Activated CD8-positive, alpha-beta memory T cell treated with anti-CD3 and anti-CD28 coated beads for 1 hour (primary cell): ENCODE measurements at places on chromosomes 4 and X.

GRCh38 chr4:135368831-135369230 is 1167.2 kb upstream of the PABPC4L start:
- no peak for DNase-seq

GRCh38 chrX:110723844-110724243 is 71.8 kb downstream of the CHRDL1 start:
- no peak for DNase-seq

- no peak for DNase-seq
These were observed 13.4 kb downstream of the NSDHL start for GRCh38 chrX:152844256-152844655.

DNA sequence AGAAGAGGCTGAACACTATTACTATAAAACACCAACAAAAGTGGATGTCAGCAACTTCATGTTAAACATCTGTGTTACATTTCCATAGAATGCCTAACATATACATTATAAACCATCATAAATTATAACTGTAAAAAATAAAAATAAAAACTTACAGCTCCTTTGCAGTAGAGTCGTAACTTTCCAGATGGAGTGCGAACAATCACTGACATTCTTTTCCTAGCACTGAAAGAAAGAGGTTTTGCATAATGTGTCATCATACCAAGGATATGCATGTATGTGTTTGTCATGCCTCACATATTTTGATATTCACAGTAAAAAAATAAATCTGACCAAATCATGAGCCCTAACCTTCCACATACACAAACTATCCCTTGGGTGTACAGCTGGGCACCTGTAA is 113.1 kb downstream of the ATP8A1 start:
- DNase-seq, result no peak

GRCh38 chr4:90582087-90582486 is 454.9 kb downstream of the CCSER1 start:
- no peak for DNase-seq

GRCh38 chr4:37758226-37758625 is 68.3 kb upstream of the PGM2 start:
- no peak for DNase-seq

DNA sequence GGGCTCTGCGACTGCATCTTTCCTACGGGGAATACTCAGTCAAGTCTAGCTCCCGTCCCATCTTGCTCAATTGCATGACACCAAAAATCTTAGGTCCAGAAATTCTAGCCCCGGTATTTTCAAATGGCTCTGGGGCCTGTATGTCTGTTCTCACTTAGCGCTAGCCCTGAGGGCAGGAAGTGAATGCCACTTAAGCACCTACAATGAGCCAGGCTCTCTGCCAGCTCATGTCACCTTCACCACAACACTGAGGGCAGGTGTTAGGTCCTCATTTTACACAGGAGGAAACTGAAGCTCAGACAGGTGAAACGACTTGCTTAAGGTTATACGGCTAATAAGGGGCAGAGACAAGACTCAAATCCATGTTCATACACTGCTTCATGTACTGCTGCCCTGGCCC is 282.8 kb downstream of the PPP1R2C start:
- no peak for DNase-seq

GRCh38 chrX:40729598-40730584 is 5.5 kb downstream of the MED14 start:
- DNase-seq, result no peak

GRCh38 chr4:168835880-168836454 is 174.1 kb downstream of the CBR4 start:
- no peak for DNase-seq

GRCh38 chrX:23888887-23889501 is 18.7 kb downstream of the APOO start:
- DNase-seq, result no peak

DNA sequence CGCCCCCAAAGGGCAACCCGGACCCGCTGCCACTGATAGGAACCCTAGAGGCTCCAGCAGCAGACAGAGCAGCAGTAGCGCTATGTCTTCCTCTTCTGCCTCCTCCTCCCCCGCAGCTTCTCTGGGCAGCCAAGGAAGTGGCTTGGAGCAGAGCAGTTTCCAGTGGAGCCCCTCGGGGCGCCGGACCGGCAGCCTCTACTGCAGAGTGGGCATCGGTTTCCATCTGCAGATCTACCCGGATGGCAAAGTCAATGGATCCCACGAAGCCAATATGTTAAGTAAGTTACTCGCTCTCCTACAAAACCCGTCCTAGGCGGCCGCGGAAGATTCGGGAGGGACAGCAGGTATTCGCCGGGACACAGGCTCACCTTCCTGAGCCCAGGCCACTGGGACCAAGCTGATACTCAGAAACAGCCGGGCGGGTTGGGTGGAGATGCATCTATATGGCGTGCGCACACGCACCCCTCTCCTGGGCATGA is 477 bp downstream of the FGF5 start:
- no peak for DNase-seq

GRCh38 chrX:77694491-77694890 is 91.5 kb downstream of the ATRX start:
- DNase-seq, result no peak

DNA sequence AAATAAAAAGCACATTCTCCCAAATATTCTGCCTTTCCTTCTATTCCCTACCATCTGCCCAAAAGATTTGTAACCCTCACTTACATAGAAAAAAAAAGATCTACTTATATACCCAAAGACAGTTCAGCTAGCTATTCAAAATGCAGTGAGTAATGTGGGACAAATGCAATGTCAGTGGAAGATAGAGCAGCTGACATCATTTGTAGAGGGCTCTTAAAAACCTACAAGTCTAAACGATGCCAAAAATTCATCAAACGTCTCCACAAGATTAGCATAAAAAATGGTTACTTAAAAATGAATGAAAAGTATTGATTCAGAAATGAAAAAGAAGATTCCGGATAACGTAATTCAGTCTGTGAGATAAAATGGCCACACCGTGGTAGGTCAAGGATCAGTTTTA is 96.5 kb downstream of the ASB9 start:
- no peak for DNase-seq
